Tibial artery (tissue), 4 donors: ENCODE measurements at places on chromosomes 12 and 14.
A peak's percentile ranks its signal among the peaks of the same experiment; 100 is the strongest.

GRCh38 chr14:81454572-81455218 is 54.6 kb upstream of the STON2 start:
- H3K4me3 ChIP-seq, result no peak overlapping the region
- no peak overlapping the region for H3K27ac ChIP-seq
- DNase-seq, result no peak
- peaks cover 1% of the 10 kb centered on the region for H3K4me1 ChIP-seq

DNA sequence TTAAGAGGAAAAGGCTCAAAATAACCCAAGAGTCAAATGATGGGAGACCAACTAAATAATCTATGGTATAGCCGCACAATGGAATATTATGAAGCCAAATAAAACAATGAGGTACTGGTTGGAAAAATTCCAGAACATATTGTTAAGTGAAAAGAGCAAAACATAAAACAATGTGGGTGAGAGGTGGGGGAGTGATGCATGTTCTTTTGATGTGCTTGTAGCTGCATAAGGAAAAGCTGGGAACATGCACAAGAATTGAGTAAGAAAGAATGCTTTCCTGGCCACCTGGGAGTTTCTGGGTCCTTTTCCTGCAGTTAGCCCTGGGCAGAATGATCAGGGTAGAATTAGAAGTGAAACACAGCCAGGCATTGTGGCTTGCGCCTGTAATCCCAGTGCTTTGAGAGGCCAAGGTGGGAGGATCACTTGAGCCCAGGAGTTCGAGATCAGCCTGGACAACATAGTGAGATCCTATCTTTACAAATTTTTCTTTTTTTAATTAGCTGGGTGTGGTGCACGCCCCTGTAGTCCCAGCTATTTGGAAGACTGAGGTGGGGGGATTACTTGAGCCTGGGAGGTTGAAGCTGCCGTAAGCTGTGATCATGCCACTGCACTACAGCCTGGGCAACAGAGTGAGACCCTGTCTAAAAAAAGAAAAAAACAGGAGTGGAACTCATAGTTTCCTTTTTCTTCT is 7.9 kb downstream of the ABCB9 start:
- no peak for DNase-seq
- no peak overlapping the region for H3K27ac ChIP-seq
- peaks cover 12% of the 10 kb centered on the region for H3K36me3 ChIP-seq
- H3K4me1 ChIP-seq, result no peaks in the 10 kb centered on the region

DNA sequence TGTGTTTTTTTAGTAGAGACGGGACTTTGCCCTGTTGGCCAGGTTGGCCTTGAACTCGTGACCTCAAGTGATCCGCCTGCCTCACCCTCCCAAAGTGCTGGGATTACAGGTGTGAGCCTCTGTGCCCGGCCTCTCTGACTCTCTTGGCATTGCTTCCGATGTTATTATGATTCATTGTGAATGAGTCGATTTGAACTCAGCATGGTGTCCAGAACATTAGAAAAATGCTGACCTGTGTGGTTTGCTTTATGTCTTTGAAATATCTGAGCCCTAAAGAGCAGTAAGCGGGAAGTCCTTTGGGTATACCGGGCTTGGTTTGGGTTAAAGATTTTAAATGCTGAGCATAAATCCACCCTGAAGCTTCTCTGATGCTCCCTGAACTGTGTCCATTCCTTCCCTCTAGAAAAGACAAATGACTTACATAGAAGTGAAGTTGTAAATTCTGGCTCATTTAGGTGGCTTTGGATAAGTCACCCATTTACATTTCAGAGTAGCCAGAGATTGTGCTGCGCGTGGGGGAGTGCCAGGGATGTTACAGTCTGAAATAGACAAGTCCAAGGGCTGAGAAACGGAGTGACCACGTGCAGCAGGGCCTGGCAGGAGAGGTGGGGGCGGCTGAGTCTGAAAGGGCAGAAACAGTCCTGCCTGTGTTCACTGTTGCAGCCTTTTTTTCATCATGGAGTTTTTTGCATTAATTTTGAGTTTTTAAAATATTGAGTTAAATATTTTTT is 39.6 kb downstream of the SLC15A4 start:
- no peak for DNase-seq
- H3K4me3 ChIP-seq, result no peak overlapping the region
- no peaks in the 10 kb centered on the region for H3K4me1 ChIP-seq
- H3K36me3 ChIP-seq, result no peaks in the 10 kb centered on the region
- no peaks in the 10 kb centered on the region for H3K27me3 ChIP-seq

DNA sequence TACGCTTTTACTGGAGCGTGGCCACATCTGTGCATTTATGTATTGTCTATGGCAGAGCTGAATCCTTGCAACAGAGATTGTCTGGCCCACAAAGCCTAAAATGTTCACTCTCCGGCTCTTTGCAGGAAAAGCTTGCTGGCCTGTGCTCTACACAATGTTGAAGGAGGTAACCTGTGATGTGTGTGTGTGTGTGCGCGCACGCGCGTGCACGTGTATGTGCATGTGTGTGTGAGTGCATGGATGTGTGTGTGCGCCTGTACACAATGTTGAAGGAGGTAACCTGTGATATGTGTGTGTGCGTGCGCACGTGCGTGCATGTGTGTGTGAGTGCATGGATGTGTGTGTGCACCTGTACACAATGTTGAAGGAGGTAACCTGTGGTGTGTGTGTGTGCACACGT is 62.7 kb downstream of the RFLNA start:
- peaks cover 32% of the 10 kb centered on the region for H3K4me1 ChIP-seq
- no peak overlapping the region for H3K27ac ChIP-seq
- H3K27me3 ChIP-seq, result no peaks in the 10 kb centered on the region
- DNase-seq, result no peak
- H3K4me3 ChIP-seq, result no peak overlapping the region

GRCh38 chr12:62601765-62602164 is 135.1 kb downstream of the MON2 start:
- no peak for DNase-seq
- peak overlapping the region; percentile 99 for H3K27ac ChIP-seq
- H3K27me3 ChIP-seq, result no peaks in the 10 kb centered on the region

- H3K27me3 ChIP-seq, result no peaks in the 10 kb centered on the region
- H3K4me1 ChIP-seq, result peaks cover 3% of the 10 kb centered on the region
- DNase-seq, result no peak
- H3K27ac ChIP-seq, result no peak overlapping the region
- H3K4me3 ChIP-seq, result no peak overlapping the region
Measured at GRCh38 chr12:124592481-124593160, 25.2 kb upstream of the NCOR2 start.

DNA sequence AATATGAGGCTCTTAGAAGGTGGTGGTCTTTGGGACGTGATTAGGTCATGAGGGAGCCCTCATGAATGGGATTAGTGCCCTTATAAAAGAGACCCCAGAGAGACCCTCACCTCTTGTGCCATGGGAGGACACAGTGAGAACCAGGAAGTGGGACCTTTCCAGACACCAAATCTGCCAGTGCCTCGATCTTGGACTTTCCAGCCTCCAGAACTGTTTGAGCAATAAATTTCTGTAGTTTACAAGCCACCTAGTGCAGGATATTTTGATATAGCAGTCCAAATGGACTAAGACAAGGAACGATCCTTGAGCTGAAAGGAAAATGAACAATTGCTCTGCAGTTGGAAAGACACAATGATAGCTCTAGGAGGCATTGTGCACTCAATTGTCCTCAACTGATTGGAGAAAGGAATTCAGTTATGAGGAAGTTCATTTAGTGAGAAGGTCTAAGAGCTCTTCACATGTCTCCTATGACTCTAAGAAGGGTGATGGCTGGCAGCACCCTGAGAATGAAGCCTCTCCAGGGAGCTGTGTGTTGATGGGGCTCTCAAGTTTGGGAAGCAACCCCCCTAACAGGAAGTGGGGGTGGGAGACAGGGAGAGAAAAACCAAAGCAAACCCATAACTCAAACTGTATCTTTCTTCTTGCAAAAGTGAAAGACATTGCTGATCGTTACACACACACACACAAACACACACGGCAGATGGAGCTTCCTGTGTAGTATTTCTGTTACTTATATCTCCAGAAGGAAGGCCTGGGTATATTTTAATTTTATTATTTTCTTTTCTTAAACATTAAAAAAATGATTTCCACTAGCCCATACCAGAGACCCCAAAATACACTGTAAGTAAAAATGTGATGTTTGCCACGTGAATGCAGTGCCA is 21.0 kb downstream of the CHST11 start:
- no peak overlapping the region for H3K4me3 ChIP-seq
- H3K27ac ChIP-seq, result no peak overlapping the region
- DNase-seq, result no peak
- peaks cover 5% of the 10 kb centered on the region for H3K4me1 ChIP-seq
- no peaks in the 10 kb centered on the region for H3K27me3 ChIP-seq

DNA sequence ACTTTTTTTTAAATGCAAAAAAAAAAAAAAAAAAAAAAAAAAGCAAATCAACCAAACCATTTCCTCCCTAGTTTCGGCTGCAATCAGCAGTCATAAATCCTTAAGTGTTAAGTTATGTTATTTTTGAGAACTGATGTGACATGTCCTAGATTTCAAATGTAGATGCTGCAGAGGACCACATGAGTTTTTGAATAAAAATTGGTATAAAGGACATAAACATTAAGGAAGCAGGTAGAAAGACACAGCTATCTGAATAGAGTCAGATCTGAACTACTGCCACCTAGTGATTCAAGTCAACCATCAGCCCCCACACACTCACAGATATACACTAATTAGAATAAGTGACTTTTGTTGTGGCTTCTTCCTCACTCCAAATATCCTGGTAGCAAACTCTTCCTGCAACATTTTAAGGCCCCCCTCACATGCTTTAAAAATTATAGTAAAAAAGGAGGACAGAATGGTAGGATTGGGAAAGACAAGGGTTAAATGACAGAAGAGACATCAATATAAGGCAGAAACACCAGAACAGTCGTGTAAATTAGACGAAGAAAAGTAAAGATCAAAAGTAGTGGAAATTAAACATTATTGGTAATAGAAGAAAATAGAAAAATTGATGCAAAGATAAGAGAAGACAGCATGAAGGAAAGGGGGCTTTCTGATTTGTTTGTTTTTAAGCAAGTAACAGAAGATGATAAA is 394.5 kb upstream of the ATP2B1 start:
- no peak overlapping the region for H3K27ac ChIP-seq
- DNase-seq, result no peak
- no peaks in the 10 kb centered on the region for H3K27me3 ChIP-seq
- H3K4me3 ChIP-seq, result no peak overlapping the region

DNA sequence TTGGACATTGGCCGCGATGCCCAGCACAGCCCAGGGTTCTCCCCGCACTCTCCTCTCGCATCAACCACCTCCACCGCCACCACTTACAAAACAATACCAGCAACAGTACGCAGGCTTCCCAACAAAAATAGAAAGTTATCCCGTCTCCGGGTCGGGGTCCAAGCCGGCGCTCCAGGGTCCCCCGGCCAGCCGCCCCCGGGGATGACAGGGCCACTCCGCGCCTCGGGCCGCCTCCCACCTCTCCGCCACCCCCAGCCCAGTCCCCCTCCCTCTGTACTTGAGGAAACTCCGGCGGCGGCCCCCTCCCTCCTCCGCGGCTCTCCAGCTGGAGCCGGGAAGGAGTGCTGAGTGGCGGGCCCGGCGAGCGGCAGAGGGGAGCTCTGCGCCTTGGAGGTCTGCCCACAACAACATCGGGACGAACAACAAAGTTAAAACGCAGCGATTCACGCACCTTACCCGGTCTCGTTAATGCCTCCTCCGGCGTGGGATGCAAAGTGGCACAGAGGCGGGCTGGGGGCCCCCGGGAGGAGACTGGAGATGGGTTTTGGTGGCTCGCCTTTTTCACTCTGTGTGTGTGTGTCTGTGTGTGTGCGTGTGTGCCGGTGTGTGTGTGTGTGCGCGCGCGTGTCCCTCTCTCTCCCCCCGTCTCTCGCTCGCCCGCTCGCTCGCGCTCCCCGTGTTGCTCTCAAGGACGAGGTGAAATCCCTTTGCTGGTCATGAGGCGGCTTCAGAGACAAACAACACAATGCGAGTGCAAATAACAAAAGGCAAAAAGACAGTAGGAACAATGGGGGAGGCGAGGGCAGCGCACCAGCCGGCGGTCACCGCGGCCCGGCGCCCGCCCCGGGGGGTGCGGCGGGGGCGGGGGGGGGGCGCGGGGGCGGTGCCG is 386.8 kb downstream of the BCAT1 start:
- H3K4me3 ChIP-seq, result peak overlapping the region; percentile 69
- peaks cover 4% of the 10 kb centered on the region for H3K4me1 ChIP-seq
- no peaks in the 10 kb centered on the region for H3K27me3 ChIP-seq
- no peaks in the 10 kb centered on the region for H3K36me3 ChIP-seq
- H3K27ac ChIP-seq, result peak overlapping the region; percentile 93
- peak; percentile 75 for DNase-seq

DNA sequence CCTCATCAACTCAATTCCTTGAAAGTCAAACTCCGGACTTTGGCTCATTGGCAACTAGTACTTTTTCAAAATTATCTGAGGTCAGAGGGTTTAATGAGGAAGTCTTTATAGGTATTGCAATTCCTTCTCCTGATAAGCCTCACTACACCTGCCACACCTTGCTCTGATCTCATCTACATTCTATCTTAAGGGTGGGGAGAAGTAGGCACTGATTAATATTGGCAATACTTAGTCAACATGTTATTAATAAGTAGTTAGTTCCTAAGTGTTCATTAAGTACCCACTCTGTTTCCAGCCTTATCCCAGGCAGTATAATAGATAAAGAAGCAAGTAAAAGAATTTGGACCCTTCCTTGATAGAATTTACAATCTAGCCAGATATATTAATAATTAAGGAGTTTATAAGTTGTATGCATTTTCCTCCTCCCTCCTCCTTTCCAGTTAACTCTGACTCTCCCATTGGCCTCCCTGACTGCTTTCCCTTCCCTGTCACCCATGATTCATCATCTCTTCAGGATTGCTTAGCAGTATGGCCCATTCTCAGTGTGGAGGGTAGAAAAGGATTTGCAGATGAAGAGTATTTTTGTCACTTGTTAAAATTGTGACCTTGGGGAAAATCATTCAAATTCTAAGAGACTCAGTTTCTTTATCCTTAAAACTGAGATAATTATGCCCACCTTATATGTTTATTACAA is 231.0 kb upstream of the ATP2B1 start:
- H3K27me3 ChIP-seq, result no peaks in the 10 kb centered on the region
- no peak overlapping the region for H3K27ac ChIP-seq
- H3K4me3 ChIP-seq, result no peak overlapping the region
- no peaks in the 10 kb centered on the region for H3K4me1 ChIP-seq

DNA sequence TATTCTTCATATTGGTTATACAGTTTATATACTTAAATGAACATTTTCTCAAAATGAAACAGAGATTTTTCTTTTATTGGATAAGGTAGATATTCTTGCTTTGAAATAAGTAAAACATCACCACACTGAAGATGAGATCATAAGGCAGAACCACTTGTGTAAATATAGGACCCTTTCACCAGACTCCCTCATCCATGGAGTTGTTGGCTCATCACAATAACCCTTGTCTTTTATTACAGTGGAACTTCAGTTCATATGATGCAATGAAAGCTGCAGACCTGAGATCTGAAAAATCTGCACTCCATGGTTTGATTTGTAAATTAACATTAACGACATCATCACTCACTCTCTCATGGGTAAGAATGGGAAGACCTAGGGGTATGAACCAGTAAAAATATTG is 51.9 kb upstream of the DBX2 start:
- H3K27ac ChIP-seq, result no peak overlapping the region
- no peak overlapping the region for H3K4me3 ChIP-seq
- DNase-seq, result no peak
- no peaks in the 10 kb centered on the region for H3K4me1 ChIP-seq

DNA sequence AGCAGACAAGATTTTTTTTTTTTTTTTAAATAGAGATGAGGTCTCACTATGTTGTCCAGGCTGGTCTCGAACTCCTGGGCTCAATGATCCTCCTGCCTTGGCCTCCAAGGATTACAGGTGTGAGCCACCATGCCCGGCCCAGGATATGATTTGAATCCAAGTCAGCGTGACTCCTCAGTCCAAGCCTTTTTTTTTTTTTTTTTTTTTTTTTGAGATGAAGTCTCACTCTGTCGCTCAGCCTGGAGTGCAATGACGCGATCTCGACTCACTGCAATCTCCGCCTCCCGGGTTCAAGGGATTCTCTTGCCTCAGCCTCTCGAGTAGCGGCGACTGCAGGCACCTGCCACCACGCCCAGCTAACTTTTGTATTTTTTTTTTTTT is 6.9 kb downstream of the CABP1 start:
- no peak overlapping the region for H3K4me3 ChIP-seq
- no peak overlapping the region for H3K27ac ChIP-seq
- no peaks in the 10 kb centered on the region for H3K27me3 ChIP-seq
